Cardiac septum (tissue), 1 donor: ENCODE measurements at places on chromosomes 4 and X. TPM values are rescaled to one million over a fixed set of nuclear protein-coding genes. Genes with fewer than 3 reads are reported as not detected.

The CRMP1 gene
- 1.9 TPM for total RNA-seq

The NALF2 gene
- 4.4 TPM for total RNA-seq

GRCh38 chrX:19280636-19281035 lies 63.1 kb upstream of the PDHA1 start:
- no peak for DNase-seq

The NLGN3 gene
- total RNA-seq = 0.67 TPM

DNA sequence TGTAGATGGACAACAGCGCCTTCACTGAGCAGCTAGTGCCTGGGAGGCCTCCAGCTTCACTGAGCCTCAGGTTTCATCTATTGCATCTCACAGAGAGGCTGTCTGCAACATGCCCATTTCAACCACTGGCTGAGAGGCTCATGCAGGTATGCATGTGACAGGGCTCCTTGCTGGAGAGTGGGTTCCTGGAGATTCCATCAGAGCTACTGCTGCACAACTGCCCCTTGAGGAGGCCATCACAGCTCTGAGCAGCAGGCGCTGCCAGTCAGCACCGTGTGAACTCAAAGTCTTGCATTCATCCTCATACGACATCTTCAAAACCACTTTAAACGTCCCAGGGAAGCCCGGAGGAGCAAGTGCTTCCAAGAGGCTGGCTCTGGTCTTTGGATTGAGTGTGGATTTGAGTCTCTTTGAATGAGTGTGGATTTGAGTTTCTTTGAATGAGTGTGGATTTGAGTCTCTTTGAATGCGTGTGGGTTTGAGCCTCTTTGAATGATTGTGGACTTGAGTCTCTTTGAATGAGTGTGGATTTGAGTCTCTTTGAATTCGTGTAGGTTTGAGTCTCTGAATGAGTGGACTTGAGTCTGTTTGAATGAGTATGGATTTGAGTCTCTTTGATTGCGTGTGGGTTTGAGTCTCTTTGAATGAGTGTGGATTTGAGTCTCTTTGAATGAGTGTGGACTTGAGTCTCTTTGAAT lies 8.7 kb downstream of the P2RY8 start:
- no peak for DNase-seq

The PAGE2B gene
- total RNA-seq = not detected

The CFAP299 gene
- not detected for total RNA-seq

The ZNF718 gene
- total RNA-seq = 5.0 TPM

GRCh38 chrX:39195156-39195555 lies 393.9 kb downstream of the MID1IP1 start:
- no peak for DNase-seq

The BTK gene
- total RNA-seq = 1.3 TPM

The RBM46 gene
- total RNA-seq = 0.13 TPM

- no peak for DNase-seq
Measured at GRCh38 chr4:89380980-89381379, 73.4 kb upstream of the GPRIN3 start.

- no peak for DNase-seq
Measured at GRCh38 chr4:185080545-185080944, 62.3 kb downstream of the HELT start.

GRCh38 chrX:136203438-136203837 lies 47.8 kb downstream of the MAP7D3 start:
- DNase-seq = no peak

The NUDT9 gene
- 21.5 TPM for total RNA-seq

GRCh38 chr4:94406668-94407437 lies 44.9 kb upstream of the PDLIM5 start:
- no peak for DNase-seq

DNA sequence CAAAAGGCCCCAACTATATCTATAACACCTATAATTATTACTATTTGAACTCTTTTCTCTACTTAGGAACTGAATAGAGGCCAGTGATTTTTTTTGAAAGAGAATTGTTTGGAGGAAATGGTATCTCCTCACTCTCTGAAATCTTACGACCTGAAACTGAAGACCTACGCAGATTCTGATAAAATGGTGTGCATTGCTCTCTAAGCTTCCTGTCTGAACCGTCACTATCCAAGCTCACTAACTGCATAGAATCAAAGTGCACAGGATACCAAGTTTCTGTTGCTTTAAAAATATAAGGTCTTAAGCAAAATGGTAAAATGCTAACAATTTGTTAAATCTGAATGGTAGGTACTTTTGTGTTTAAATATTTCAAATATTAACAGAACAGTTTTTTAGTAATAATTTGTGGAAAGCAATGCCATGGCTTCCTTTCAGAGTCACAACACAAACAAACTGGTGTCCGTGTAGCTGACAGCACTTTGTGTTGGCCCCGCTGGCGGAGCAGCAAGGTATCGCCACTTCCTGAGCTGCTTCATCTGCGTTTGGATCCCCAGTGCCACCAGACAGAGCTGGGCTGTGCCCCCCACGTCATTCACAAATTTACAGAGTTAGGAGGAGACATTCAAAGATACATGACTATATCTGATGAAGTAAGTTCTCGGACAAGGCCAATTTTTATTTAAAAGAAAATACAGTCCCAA lies 313.9 kb downstream of the FBXW7 start:
- no peak for DNase-seq

- DNase-seq = no peak
Measured at GRCh38 chr4:48767055-48767929, 12.8 kb downstream of the FRYL start.

- DNase-seq = no peak
Measured at GRCh38 chr4:56229947-56230346, 157.3 kb downstream of the AASDH start.

DNA sequence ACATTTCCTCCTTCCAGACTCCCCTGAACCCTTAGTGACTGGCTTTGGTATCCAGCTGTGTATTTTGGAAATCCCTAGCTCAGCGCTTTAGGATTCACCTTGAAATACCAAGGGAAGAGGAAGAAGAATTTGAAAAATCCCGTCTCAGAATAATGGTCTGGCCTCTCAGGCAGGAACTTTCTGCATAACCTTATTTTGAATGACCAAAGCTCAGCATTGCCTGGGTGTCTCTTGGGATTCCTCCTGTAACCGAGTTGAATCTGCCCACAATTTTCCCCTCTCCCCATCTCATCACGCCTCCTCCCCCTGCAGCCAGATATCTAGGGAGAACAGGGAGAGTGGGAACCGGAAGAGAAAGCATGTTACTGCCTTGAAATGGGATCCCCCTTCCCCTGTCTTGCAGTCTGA lies 116.2 kb downstream of the SMIM20 start:
- no peak for DNase-seq

DNA sequence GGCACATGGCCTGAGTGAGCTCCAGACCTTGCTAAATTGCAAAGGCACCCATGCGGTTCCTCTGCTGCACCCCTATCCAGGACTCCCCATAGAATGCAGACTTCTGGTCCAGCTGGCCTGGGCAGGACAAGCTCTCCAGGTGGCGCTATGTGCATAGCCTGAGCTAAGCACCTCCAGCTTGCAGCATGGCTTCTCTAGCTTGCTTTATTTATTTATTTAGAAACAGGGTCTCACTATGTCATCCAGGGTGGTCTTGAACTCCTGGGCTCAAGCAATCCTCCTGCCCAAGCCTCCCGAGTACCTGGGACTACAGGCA lies 5.5 kb upstream of the WFS1 start:
- DNase-seq = no peak

The DCLK2 gene
- 32.6 TPM for total RNA-seq

DNA sequence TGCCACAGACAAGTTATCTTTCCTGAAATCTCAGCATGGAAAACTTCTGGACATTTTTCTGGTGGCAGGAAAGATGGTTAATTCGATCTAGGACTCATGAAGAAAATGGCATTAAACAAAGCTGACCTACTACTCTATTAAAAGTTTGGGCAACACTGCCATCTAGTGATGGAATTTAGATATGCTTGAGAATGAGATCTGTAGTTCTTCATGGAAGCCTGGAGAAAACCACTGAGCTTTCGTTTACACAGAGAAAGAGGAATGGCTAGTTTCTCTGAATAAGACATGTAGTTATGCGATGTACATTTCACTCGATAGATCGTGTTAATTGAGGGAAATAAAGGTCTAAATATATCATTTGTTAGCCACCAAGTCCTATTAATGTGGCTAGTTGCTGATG lies 51.7 kb upstream of the CHRDL1 start:
- DNase-seq = no peak

GRCh38 chrX:132277953-132278614 lies 58.8 kb upstream of the RAP2C start:
- DNase-seq = no peak

The FAAH2 gene
- total RNA-seq = 0.19 TPM

DNA sequence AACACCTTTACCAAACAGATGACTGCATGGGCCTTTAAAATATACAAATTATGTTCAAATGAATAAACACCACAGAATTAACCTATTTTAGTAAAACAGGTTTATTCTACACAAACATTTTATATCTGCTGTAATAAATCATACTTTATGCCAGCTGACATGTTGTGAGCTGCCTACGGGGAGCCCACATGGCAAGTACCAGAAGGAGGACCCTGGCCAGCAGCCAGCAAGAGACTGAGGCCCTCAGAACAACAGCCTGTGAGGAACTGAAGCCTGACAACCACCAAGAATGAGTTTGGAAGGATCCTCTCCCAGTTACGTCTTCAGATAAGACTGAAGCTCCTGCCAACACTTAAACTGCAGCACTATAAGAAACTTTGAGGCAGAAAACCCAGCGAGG lies 377.0 kb downstream of the PDGFC start:
- no peak for DNase-seq

- DNase-seq = no peak
Measured at GRCh38 chrX:9983846-9984245, 16.7 kb downstream of the CLDN34 start.

DNA sequence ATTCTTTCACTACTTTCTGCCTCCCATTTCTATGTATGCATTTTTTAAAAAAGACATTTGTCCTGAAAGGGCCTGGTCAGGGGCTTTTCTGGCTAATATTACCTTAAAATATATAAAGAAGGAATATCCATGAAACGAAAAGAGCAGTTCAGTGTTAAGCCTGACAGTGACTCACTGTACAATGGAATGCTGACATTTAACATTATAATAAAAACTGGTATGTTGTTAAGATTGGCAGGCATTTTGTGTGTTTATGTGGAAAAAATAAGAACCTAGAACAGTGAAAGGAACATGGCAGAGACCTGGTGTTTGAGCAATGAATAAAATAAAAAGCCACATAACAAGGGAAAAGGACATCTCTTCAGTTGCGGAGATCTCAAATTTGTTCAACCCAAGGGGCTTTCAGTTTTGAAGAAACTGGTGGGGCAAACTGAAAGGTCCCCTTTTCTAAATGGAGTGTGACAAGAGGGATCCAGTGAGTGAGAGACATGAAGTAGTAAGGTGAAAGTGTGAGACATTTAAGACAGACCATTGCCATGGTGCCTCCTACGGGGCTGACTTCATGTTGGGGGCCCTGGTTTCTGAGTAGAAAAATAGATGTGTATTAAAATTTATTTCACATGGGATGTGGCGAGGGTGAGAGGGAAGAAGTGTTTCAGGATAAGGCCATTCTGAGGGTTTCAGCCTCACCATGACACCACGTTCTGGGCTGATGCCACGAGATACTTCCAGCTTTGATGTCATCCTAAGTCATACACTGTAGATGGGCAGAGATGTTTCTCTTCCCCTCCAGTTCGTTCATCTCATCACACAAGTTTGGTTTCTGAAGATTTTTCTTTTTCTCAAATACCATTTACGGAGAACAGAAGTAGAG lies 324.9 kb downstream of the PPP3CA start:
- DNase-seq = no peak

DNA sequence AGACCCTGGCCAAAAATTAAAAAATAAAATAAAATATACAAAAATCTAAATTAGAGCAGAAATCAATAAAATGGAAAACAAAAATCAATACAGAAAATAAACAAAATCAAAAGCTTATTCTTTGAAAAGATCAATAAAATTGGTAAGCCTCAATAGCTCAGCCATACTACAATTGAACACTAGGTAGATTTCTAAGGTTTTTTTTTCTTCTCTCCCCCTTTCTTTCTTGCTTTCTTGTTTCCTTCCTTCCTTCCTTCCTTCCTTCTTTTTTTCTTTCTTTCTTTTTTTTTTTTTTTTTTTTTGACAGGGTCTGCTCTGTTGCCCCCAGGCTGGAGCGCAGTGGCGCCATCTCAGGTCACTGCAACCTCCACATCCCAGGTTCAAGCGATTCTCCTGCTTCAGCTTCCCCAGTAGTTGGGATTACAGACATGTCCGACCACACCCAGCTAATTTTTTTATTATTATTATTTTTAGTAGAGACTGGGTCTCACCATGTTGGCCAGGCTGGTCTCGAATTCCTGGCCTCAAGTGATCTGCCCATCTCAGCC lies 23.4 kb upstream of the PPP3CA start:
- no peak for DNase-seq

- no peak for DNase-seq
Measured at GRCh38 chr4:189779281-189779980, 161.2 kb upstream of the FRG1 start.

The CDS1 gene
- total RNA-seq = not detected

DNA sequence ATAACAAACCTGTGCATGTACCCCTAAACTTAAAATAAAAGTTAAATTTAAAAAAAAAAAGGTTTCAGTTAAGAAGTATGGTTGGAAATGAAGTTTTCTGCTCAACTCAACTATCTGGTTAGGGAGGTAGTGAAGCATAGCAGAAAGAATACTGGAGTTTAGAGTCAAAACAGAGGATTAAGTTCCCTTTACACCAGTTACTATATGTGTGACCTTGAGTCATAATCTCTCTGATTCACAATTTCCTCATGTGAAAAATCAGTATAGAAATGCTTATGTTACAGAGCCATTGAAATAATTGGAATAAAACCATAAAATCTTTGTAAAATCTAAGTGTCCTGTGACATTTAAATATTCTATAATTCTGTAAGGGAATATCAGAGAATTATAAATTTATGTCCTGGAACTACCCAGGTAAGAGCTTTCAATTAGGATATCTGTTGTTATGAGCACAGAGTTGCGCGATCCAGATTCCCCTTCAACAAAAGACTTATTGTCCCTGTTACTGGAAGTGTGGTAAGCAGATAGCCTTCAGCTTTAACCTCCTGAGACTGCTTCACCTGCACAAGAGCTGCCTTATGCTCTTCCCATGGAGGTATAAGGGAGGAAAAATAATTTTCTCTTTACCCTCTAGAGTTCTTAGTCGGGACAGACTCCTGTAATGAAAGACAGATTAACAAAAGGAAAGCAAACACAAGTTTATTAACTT lies 203.8 kb upstream of the NRK start:
- DNase-seq = no peak

DNA sequence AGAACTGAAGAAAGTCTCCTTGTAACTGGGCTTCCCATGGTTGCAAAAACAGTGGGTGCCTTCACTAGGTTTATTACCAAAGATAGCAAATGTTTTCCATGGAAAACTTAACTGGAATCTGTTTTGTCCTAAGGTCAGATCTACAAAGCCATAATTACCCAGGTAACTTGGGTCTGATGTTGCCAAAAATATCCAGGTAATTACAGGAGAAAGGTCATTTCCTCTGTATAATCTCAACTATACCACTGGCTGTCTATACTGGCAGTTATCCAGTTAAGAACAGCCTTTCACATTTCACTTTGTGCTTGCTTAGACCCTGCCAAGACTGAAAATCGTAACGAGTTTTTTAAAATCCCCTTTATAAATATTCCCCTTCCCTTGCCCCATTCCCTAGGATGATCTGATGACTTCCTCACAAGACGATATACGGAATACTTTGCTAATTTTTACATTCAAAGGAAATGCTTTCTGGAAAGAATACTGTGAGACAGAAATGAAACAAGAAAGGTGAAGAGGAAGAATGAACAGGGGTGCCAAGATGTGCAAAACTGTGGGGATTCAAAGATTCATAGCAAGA lies 105.5 kb downstream of the MAML3 start:
- DNase-seq = no peak
